Endothelial cell of umbilical vein (primary cell): ENCODE measurements at places on chromosomes 11 and 22.

DNA sequence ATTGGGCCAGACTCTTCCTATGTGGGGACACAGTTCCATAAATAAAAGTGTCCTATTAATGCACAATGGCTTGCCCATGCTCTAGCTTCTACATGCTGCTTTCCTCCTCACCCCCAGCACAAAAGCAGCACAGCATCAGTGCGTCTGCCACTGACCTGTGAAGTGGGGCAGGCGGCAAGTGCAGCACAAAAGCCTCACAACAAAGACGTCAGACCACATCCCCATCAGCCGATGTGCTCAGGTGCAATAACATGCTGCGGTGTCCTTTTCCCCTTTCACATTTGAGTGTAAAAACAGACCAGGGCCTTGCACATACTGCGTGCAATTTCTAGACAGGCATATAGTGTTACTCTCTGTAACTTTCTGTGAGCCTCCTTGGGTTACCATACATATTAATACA is 12.8 kb downstream of the DKK3 start:
- DNase-seq, result no peak

GRCh38 chr11:12163181-12163941 is 53.0 kb downstream of the MICAL2 start:
- peak; percentile 17 for DNase-seq

GRCh38 chr11:69744435-69744834 is 30.7 kb downstream of the FGF4 start:
- DNase-seq, result peak; percentile 49

DNA sequence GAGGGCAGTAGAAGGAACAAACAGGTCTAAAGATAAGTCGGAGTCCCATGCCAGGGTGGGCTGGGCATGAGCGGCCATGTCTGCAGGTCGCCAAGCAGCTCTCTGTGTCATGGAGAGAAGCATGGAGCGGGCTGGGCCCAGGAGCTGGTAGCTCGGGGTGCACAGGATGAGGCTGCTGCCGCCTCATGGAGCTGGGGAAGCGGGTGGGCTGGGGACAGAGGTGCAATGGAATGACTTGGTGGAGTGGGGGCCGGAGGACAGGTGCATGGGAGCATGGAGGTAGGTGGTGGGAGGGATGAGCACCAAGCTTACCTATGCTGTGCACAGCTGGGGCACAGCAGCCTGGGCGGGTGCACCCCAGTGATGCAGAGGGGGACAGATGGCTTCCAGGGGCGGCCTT is 3.6 kb downstream of the NRXN2 start:
- DNase-seq, result no peak

DNA sequence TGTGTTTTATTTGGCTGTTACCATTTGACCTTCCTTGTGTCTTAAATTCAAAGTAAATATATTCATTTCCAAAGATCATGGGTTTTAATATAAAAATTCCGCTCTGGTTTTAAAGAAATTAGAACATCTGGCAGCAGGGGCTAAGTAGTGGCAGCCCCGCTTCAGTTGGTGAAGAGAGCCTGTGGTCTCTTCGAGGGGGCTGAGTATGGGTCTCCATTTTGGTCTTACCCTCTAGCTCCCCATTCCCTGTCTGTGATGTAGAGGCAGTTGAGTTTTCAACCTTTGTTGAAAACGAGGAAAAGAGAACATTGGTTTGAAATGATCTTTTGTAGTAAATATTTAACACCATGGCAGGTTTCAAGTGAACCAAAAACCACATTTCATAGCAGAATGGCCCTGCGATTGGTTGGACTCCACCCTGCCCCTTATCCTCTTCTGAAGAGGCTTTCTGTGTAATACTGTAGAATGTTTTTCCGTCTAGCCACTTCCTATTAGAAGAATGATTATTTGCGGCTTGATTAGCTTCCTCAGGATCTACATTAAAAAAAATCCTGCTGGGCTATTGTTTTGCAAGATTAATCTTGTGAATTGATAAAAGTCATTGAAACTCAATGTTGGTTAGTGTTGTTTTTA is 17.7 kb downstream of the APLP2 start:
- no peak for DNase-seq

DNA sequence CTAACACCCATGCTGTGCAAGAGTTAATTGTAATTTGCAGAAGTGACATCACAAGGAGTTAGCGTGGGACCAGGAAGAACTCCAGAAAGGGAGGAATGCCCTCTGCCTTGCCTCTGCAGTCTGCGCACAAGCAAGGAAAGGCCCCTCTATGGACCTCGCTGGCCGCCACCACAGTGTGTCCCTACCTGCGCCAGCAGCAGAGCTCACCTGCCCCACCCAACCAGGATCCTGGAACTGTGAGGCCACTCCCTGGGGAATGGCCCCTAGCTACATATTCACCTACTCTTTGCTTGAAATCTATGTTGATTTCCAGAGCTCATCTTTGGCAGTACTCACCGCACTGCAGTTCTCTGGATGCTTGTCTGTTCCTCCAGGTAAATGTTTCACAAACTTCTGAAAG is 72.0 kb upstream of the MTNR1B start:
- no peak for DNase-seq

- DNase-seq, result no peak
These were observed 57.5 kb upstream of the PPARA start for GRCh38 chr22:46092670-46093410.

GRCh38 chr22:22877523-22878210 is 9.9 kb upstream of the IGLL5 start:
- DNase-seq, result peak; percentile 40

DNA sequence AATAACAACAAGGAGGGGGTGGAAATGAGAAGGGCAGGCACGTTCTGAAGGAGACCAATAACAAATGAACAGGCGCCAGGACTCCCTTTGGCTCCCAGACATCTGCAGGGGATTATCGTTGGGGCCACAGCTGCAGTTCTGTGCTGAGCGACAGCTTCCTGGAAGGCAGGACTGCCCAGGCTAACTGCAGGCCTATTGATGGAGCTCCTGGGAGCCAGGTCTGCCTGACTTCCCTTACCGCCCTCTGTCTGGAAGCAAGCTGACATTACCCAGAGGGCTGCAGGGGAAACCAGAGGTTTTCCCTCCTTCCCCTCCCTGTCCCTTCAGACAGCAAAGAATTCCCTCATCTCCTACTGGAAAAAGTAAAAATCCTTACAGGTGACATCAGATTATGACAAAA is 5.0 kb downstream of the DRD2 start:
- no peak for DNase-seq

DNA sequence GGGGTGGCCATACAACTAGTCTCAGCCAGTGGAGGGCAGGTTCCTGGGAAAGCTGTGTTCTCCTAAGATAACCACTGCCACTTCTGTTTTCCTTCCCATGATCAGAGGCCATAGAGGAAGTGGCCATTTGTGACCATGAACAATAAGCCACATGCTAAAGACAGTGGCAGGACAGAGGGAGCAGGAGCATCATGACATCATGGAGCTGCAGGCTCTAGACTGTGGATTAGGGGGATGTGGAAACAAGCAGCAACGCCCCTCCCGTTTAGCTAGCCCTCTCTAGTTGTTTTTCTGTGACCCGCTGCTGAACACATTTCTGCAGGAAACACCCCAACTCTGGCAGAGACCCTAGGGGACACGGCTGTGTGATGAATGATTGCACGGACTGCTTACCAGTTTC is 195.0 kb upstream of the NECTIN1 start:
- DNase-seq, result no peak

DNA sequence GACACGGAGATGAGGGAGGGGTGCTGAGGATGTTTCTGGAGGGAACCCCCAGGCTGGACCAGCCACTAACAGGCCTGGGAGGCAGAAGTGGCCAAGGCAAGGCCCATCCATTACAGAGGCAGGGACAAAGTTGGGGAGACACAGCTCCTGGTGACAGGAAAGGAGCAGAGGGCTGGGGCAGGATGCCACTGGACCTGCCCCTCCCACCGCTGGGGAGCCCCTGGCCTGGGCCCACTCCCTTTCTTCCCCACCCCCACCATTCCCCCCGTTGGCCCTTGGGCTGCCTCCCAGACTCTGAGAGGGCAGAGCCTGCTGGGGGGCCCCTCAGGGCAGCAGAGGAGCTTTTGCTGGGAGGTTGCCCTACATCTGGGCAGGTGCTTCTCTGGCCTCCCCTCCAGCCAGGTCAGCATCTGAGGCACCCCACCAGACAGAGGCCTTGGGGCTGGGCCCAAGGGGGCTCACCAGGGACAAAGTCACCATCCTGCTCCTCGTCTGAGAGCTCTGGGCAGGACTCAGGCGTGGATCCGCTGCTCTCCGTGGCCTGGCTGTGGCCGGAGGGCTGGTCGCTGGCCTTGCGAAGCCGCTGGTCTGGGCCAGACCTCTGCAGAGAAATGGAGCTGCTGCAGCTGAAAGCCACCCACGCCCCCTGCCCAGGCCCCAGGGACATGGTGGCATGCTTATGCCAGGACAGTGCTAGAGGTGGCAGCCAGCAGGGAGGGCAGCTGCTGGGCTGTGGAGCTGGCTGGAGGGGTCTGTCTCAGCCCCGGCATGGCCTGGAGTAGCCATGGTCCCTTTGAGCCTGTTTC is 33.1 kb upstream of the CARS1 start:
- DNase-seq, result no peak

- no peak for DNase-seq
These were observed 58.6 kb downstream of the SC5D start for GRCh38 chr11:121351083-121351630.

GRCh38 chr11:33885338-33886005 is 6.4 kb downstream of the LMO2 start:
- DNase-seq, result no peak
